ENCODE measurements at places on chromosomes 1 and 21.

- no peak for DNase-seq
These were observed 10.0 kb upstream of the RASSF5 start for GRCh38 chr1:206497363-206497762.

- DNase-seq: peak; percentile 17
These were observed 945 bp downstream of the CHAF1B start for GRCh38 chr21:36386031-36386642.

- DNase-seq: no peak
These were observed 17.7 kb downstream of the PTPRC start for GRCh38 chr1:198656500-198656932.

GRCh38 chr21:44952116-44952928 lies 12.5 kb downstream of the SLX9 start:
- no peak for DNase-seq

DNA sequence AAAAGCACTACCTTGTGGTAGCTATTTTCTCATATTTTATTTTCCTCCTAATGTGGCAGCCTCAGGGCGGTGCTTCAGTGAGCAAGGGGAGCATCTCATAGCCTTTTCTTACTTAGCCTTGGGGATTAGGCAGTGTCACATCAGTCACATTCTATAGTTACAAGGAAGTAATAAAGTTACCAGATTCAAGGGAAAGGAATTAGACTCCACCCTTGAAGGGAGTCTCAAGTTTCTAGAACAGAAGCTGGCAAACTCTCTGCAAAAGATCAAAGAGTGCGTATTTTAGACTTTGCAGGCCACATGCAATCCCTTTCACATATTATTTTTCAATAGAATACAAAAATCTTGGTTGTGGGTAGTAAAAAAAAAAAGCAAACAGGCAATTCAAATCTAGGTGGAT lies 350.4 kb downstream of the AMY1C start:
- DNase-seq: no peak

DNA sequence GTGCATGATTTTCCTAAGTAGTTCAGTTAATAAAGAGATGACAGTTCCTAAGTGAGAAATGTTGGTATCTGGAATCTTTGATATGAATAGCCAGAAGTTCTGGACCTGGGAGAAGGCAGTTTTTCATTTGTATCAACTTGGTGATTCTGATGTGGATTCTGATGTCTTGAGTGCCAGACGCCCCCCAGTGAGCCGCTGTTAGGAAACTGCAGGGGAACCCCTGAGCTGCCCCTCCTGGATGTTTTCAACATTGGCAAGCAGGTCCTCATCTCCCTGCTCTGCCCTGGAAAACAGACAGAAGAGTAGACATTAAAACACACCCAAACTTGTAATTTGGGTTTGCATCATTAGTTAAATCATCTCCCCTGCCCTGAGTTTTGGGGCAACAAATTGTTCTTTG lies 7.4 kb downstream of the ETS2 start:
- DNase-seq: no peak

Data from RKO (cell line).